ENCODE measurements at places on chromosomes 2 and 18.

GRCh38 chr18:49531678-49532153, 30.1 kb upstream of the LIPG start:
- peaks cover 7% of the 10 kb centered on the region for H3K4me1 ChIP-seq
- DNase-seq: no peak
- H3K36me3 ChIP-seq: no peaks in the 10 kb centered on the region
- no peak overlapping the region for H3K4me3 ChIP-seq

GRCh38 chr18:3513481-3513880, 63.5 kb downstream of the TGIF1 start:
- H3K4me3 ChIP-seq: no peak overlapping the region
- no peak for DNase-seq
- H3K4me1 ChIP-seq: peaks cover 16% of the 10 kb centered on the region
- no peak overlapping the region for H3K27ac ChIP-seq

DNA sequence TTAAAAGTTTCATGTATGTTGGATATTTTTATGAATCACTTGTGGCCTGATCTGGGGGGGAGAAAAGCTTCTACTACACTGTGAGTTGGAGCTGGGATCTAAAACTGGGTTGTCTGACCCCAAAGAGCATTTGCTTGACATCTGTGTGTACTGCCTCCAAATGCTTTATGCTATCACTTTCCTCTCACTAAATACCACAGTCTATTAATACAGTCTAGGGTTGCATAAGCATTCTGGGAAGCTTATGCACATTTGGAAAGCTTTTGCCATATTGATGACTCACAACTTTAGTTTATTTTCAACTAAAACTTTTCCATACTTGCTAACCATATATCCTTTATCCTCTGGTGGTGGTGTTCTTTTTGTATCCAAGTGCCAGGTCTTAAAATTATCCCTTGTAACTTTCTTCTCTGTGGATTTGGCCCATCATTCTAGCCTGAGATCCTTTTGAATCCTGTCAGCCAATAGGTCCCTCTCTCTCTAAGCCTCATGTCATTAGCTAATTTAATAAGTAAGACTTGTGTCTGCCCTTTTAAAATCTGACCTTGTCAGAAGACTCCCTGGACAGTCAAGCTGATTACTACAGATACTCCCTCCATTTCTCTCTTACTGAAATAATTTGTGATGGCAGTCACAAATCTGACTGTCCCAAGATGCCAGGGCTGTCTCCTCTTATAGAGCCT, 72.7 kb downstream of the NXPH2 start:
- H3K4me3 ChIP-seq: no peak overlapping the region
- no peak overlapping the region for H3K27ac ChIP-seq

DNA sequence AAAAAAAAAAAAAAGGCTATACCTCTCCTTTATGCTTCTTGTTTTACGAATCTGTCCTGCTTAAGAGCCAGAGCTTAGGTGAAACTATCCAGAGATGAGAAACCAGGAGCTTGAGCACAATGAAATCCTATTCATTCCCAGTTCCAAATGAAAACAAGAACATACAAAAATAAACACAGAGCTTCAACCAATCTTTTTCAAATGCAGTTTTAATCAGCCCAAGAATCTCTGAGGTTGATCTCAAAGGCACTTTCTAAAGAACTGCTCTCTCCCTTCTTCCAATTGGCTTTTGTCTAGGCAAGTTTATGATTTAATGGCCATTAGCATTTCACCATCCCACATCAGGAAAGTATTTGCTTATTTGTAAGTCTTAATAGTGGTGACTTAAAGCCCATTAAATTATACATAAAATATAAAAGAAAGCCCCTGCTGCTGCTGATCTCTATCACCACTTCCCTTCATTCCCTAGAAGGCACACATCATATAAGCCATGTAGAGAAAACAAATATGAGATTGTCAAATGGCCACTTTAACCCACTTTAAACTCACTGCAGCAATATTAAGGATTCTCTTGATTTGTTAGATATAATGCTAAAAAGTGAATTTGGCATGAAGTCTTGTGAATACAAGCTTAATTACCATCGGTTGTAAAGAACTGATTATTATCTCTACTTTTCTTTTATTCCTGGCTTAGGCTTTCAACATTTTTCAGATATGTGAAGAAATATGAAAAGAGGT, 29.3 kb upstream of the SCN9A start:
- peaks cover 4% of the 10 kb centered on the region for H3K4me1 ChIP-seq
- peaks cover 27% of the 10 kb centered on the region for H3K27me3 ChIP-seq

- H3K27ac ChIP-seq: no peak overlapping the region
- peaks cover 29% of the 10 kb centered on the region for H3K4me1 ChIP-seq
- no peaks in the 10 kb centered on the region for H3K36me3 ChIP-seq
- H3K4me3 ChIP-seq: no peak overlapping the region
- H3K27me3 ChIP-seq: peaks cover 32% of the 10 kb centered on the region
Observed at GRCh38 chr2:165790466-165790865, 3.6 kb downstream of the GALNT3 start.

GRCh38 chr2:164620873-164621763, at the start of gene GRB14:
GRB14 (minus strand) TSS chr2:164621482; CDS start chr2:164621309, 173 bp downstream.
- H3K27ac ChIP-seq: peak within 1 kb of the TSS; percentile 62
- peak; percentile 56 for DNase-seq
- peaks cover 3% of the 10 kb centered on the region for H3K36me3 ChIP-seq
- H3K27me3 ChIP-seq: peaks cover 21% of the 10 kb centered on the region
- H3K4me1 ChIP-seq: peaks cover 35% of the 10 kb centered on the region
